Spinal cord (tissue), 10 donors: ENCODE measurements at places on chromosomes 5 and 9. TPM values are rescaled to one million over a fixed set of nuclear protein-coding genes. Genes with fewer than 3 reads are reported as not detected.
A peak's percentile ranks its signal among the peaks of the same experiment; 100 is the strongest.

- DNase-seq = no peak
Observed at GRCh38 chr5:135482381-135482933, 30.3 kb upstream of the TIFAB start.

DNA sequence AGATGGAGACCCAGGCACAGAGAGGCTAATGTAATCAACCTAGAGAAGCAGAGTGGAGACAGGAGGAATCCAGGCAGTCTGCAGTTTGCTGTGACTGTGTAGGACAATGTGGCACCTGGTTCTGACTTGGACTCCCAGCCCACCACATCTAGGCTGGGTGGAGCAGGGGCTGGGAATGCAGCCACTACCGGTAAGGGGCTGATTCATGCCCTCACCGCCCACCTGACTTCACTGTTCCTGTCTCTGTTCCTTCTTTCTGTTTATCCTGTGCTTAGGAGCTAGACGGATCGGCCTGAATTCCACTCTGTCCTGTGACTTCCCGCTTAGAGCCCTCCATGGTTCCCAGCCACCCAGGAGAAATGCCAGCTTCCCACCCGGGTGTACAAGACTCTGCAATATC lies 2.6 kb downstream of the PDLIM4 start:
- DNase-seq = no peak

- DNase-seq = no peak
Observed at GRCh38 chr5:3430691-3431090, 164.9 kb upstream of the IRX1 start.

DNA sequence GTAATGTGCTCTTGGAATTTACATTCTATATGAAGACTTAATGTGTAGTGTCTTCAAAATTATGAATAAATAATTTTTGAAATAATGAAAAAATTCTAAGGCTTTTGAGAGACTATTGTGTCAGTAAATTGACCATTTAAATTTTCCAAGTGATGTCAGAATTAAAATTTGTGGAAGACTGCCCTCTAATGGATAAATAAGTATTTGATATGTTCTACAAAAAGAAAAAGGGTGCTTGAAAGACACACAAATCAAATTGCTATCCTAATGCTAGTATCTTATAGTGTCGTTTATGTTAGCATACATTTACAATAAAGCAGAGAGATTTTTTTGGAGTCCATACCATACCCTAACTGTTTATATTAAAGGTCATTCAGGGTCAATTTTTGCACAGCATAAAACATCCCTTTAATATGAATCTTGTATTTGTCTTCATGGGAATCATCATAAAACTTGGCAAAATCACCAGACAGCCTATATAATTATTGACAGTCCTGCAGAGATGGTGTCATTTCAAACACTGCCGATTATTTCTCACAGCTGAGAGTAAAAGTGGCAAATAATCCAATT lies 120.8 kb upstream of the SLC27A6 start:
- peak; percentile 17 for DNase-seq

DNA sequence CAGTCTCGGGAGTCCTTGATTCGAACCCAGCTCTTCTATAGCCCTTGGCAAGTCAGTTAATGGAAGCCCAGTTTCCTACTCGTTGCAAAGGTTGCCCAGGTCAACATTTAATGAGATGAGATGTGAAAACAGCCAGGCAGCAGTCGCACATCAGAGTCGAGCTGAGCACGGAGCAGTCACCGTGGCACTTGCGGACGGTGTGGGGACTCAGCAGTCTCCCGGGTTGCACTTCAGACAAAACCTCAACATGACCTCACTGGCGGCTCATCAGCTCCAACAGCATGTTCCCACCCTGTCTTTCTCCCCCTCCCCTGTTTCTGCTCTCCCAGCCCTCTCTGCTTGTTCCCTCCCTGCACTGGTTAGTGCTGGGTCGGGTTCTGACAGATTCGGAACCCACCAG lies 35.8 kb downstream of the UBE2QL1 start:
- DNase-seq = no peak

DNA sequence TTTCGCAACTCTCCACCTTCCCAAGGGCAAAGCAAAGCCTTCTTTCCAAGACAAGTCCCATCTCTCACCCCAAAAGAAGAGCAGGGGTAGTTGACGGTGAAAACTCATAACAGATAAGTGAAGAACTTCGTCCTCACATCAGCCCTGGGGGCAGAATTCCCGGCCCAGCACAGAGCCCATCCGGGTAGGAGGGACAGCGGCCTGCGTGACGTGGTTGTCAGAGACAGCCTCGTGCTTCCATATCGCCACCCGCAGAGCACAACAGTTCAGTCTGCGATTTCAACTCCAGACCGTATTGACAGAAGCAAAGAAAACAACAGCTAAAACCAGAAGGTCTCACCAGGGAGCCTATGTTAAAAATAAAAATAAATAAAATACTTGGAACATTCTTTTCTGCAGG lies 273.2 kb downstream of the SYK start:
- DNase-seq = no peak

- DNase-seq = no peak
Observed at GRCh38 chr9:116137010-116137409, 16.6 kb upstream of the PAPPA start.

DNA sequence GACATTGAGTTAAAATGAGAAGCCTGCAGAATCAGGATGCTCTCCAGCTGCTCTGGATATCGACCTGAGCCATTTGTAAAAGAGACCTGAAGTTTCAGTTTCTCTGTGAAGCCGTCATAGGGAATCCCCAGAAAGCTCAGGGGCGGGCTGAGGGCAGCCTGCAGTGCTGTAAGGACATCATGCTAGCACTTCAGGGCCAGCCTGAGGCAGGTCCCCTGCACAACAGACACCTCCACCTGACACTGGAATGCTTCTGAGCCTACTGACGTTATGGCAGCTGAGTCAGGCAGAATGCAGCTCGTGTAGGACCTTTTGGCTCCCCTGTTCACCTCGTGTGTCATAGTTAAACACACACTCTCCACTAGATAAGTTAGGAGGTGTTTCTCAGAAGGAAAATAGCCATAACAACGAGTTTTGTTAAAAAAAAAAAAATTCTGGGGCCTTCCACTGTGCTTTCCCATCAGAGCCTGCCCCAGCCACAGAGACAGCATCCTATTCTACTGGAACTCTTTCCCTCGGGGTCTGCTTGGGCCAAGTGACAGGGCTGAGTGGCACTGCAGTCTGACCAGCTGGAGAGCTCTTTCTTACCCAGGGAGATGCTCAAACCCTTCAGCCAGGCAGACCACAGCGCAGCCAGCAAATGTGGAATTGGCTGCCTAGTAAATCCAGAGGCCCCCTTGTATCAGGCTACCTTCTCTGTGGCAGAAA lies 354.9 kb downstream of the DIRAS2 start:
- DNase-seq = no peak

- no peak for DNase-seq
Observed at GRCh38 chr5:157607371-157608161, 32.0 kb upstream of the ADAM19 start.

- DNase-seq = no peak
Observed at GRCh38 chr5:122705851-122706250, 69.0 kb upstream of the SNX2 start.

The DOK3 gene
- 12.2 TPM for polyA plus RNA-seq

The FOXD4L5 gene
- polyA plus RNA-seq = 1.5 TPM

The QSOX2 gene
- 17.0 TPM for polyA plus RNA-seq

The LHX3 gene
- polyA plus RNA-seq = 2.7 TPM

The XPA gene
- polyA plus RNA-seq = 30.5 TPM

The CATSPER3 gene
- polyA plus RNA-seq = not detected

The MXD3 gene
- polyA plus RNA-seq = 21.7 TPM

The STPG3 gene
- 0.68 TPM for polyA plus RNA-seq
